ENCODE measurements at places on chromosomes 3 and 15.

DNA sequence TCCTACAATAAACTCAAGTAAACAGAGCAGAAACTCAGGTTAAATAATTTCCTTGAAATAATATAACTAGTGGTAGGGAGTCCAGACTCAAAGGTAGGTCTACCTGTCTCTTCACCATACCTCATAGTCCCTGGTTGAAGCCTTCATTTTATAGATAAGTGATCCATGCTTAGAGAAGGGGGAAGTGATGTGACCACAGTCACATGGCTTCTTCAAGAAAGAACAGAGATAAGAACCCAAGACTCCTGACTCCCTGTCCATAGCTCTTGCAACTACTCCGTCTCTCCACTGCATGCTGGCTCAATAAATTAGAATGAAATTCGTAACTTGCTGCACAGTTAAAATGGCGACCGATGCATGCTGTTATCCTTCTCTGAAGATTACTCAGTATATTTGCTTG is 11.0 kb upstream of the C15orf61 start:
- no peak for DNase-seq

DNA sequence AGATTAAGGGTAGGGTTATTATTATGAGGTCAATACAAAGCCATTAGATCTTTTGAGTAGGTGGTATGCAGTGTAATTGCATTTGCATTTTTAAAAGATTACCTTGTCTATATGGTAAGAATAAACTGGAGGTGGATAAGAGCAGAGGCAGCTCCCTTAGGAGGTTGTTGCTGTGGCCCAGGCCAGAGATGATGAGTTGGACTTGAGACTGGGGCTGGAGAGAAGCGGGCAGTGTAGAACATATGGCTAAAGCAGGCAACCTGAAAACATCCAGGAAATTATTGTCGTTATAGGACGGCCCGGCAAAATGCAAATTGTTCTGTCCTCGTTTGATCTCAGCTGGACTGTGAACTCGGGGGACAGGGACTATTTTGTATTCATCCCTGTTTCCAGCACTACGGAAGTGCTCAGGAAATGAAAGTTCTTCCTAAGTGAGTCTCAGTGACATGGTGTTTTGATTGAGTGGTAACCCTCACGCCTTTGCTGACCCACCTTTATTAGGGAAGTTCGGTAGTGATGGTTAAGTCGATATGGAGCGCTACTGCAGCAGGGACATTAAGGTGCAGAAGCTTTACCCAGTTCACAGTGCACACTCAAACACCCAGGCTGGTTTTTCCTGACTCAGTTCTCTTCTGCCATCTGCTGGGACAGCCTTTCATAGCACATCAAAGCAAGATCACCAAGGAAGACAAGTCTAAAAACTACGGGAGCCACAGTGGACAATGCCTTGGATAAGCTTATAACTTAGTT is 27.2 kb upstream of the VPS33B start:
- peak; percentile 51 for DNase-seq

DNA sequence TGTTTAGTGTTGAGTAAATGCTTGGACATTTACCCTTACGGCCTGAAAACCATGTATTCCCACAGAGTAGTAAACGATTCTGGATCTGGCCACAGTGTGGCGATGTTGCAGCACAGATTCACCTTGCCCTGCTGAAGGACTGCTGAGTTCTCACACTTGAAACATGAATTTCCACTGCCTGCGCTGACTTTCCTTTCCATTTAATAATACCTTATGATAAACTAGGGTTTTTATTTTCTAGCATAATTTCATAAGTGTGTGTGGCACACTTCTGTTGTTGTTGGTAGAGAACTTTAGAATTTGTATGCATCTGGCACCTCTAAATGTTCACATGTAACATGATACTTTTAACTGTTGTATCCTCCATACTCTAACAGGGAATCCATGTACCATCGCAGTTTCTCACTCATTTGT is 53.9 kb downstream of the C3orf38 start:
- DNase-seq = peak; percentile 48

- no peak for DNase-seq
Measured at GRCh38 chr3:21067031-21067813, 683.8 kb downstream of the ZNF385D start.

DNA sequence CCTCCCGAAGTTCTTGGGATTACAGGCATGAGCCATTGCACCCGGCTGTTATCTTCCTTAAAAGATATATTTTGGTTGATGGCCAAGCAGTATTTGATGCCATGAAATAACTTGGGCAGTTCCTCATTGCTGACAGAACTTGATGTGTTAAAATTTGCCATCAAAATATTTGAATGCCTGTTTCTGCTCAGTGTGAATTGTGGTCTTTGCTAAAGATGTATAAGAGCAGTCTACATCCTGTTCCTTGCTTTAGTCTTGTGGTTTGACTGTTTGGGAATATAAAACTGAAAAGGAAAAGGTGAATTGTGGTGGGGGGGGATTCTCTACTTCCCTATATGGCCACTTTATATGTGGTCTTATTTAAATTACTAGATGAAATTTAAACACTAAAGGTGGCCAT is 14.0 kb downstream of the TRIM71 start:
- no peak for DNase-seq
